ENCODE measurements at places on chromosomes 5 and 9.

- DNase-seq, result no peak
Measured at GRCh38 chr9:70000469-70000868, 43.2 kb upstream of the MAMDC2 start.

DNA sequence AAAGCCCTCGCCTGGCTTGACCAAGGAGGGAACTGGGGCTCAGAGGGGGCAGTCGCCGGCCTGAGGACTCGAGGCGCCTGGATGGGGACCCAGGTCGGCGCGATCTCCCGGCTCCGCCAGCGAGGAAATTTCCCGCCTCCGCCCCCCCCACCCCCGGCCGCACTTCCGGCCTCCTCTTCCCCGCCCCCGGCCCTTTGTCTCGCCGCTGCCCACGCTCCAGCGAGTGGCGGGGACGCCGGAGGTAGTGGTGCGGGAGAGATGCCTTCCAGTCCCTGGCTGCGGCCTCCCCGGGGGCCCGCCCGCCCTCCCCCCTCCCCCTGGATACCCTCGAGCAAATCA lies 448 bp upstream of the GPRIN1 start:
- DNase-seq, result no peak

DNA sequence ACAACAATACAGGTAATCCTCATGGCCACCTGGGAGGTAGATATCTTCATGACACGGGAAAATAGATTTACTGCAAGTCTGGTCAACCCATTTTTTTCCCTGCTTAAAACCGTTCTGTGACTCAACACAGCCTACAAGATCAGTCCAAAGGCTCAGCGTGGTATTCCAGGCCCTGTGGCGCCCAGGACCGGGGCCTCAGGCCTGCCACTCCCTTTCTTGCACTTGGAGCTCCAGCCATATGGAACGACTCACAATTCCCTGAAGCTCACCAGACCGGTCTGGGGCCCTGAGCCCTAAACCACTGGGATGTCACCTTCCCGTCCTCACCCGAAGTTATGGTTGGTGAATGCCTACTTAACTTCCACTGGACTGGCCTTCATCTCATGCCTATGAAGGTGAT lies 6.5 kb upstream of the MLANA start:
- DNase-seq, result no peak

DNA sequence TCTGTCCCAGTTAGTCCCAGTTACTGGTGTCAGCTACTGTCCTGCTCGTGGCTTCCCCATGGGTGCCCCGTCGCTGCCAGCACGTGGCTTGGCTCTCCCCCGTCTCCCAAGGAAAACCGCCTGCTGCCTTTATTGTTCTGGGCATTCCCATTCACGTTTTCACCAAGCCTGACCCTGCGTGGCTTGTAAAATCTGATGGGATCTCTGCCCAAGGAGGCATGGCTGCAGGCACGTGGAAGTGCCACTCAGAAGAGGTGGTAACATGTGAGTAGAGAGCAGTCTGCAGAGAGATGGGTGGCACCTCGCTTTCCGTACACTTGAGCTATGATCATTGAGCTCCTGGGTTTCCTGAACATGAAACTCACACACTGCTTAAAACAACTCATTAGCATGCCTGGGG lies 429.2 kb upstream of the KLF4 start:
- DNase-seq, result no peak

DNA sequence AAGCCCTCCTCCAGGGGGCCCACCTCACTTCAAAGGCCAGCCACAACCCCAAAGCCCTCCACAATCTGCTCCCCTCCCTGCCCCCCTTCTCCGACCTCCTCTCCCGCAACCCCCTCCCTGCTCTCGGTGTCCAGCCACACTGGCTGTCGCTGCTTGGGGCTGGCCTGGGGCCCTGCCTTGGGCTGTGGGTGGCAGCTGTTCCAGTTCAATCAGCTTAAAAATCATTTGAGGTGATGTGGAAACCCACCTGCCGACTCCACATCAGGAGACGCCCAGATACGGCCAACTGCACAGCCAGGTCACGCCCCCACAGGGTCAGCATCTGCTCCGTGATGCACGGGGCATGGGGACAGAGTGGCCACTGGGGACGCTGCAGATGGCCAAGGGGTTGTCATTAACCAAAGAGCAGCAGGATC lies 107.0 kb upstream of the MVB12B start:
- no peak for DNase-seq

DNA sequence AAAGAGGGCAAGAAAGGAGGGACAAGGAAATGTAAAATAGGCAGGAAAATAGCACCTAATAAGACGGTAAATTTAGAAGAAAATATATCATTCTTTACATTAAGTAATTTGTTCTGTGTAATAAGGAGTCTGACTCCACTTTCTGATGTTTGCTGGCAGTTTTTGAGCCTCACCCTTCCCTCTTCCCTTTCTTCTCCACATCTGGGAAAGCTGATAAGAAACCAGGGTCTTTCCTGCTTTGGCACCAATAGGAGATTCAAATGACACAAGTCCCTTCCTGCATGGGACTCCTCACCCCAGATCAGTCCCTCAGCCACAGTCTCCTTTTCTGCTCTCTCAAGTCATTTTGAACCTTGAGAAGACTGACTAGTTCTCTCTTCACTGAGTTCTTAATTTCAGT lies 31.2 kb upstream of the LECT2 start:
- no peak for DNase-seq

DNA sequence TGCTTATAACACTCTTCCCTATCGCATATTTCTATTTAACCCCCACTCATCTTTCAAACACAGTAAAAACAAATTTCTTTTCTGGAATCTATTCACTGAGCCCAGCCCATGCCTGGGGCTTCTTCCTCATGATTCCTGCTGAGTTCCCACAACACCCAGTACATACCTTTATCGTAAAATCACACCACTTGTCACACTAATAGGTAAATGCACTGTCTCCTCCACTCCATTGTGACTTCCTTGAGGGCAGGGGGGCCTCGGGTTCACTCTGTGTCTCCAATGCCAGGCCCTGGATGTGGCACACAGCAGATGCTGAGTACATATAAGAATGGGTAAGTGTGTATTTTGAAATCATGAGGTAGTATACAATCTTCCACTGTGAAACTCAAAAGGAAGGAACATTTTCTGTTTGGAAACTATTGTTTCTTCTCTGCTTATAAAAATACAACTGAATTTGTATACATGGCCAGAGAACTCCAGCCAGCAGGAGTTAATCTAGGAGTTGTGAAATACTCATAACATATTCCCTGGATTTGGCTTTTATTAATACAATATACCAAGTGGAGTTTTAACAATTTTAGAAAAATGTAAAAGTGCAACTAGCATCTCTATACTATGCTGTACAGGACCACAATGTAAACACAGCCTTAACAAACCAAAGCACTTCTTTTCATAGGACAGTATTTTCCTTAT lies 7.2 kb downstream of the PLK2 start:
- DNase-seq, result no peak

DNA sequence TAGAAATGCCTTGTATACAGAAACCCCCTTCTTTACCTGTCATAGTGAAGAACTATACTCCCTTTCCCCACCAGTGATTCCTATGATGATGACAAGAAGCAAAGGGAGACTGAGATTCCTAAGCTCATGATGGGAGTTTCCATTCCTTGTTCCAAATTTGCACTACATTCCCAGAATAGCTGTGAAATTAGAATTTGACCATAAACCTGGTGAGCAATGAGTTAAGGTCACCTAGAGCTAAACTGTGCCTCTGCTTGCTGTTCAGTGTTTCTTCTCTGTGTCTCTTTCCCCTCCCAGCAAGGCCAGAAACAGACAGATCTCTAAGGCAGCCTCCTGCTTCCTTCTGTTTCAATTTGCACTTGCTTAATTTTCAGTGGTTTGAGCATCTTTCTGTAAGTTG lies 332.1 kb downstream of the PIK3R1 start:
- DNase-seq, result no peak

- no peak for DNase-seq
Measured at GRCh38 chr5:168874713-168875380, 295.7 kb upstream of the PANK3 start.

GRCh38 chr5:4309026-4309425 lies 713.4 kb downstream of the IRX1 start:
- no peak for DNase-seq

- DNase-seq, result peak; percentile 87
Measured at GRCh38 chr5:180803181-180804128, 849 bp upstream of the MGAT1 start.

DNA sequence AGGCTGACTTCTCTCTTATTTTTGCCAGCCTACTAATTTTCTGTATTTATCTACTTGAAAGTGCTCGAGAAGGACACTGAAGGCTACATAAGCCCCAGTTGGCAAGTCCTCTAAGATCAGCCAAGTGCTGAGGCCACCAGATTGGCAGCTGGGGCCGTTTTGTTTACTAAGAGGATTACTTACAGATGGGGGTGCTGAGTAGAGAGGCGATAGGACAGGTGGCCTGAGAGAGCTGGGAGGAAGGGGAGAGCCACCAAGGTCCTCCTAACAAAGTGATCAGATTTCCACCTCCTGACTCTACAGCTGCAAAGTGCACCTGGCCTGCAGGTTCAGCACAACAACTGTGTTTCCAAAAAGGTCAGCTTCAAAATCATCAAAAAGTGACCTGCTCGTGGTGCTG lies 32.9 kb downstream of the FRMD3 start:
- no peak for DNase-seq

DNA sequence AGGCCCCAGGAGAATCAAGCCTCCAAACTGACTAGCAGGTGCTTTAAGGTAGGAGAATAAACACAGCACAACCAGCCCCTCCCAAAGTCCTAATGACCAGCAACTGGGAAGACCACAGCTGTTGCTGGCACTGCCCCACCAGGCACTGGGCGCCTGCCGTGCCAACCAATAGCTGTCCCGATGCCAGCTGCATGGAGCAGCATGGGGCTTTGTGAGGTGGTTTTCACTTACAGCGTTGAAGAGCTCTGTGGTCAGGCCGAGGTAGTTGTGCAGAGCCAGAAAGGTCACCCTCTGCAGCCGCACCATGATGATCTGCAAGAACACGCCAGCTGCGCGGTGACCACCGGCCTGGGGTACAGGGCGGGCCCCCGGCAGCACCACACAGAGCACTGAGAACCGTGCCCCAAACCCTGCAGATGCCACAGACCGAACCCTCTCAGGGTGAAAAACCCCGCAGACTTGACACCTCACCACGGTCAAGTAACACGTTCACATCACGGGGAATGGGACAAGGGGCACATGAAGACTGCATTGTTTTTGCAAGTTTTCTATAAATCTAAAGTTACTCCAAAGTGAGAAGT lies 28.7 kb downstream of the PNPLA7 start:
- no peak for DNase-seq

GRCh38 chr5:144979516-144980264 lies 809.0 kb downstream of the KCTD16 start:
- DNase-seq, result no peak

DNA sequence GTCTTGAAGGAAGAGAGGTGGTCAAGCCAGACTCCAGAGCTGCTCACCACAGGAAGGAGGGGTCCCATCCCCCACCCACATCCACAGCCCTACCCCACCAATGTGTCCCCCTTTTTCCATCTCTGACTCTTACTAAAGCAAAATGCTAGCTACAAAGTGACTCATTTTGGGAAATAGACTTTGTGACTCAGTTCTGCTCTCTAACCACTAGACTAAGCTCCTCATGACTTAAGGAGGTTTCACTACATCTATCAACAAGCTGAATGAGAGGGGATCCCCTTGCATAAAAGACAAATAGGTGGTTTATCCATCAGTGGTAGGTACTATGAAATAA lies 35.1 kb upstream of the ADRB2 start:
- DNase-seq, result peak; percentile 67

- no peak for DNase-seq
Measured at GRCh38 chr9:2645569-2645968, 24.0 kb downstream of the VLDLR start.

DNA sequence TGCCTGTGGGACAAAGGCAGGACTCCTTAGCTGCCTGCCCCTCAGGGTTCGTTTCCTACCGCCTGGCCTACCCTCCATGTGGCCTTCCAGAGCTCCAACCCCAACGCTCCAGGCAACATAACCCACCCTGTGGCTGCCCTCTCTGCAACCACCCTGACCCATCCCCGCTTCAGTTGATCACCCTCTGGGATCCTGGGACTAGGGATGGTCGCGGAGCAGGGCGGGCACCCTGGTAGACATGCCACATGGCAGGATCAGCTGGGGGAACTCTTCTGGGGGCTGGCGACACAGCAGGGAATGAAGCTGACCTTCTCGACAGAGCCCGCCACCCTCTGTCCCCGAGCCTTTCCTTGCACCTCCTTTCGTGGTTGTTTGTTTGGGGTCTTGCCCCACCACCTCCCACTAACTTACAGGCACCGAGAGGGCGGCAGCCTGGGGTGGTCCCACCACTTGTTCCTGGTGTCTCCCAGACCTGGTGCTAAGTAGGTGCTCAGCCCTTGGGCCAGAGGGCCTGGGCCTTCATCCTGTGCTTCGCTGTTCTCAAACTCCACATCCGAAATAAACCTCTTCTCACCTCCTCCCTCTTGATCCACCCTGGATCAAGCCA lies 243.1 kb downstream of the PBX3 start:
- no peak for DNase-seq

All from stimulated activated naive CD8-positive, alpha-beta T cell treated with anti-CD3 and anti-CD28 coated beads, Interleukin-15, Interleukin-2, amounts not matched to agents 100 U/mL and 50 U/mL, for 24 hours (primary cell).